ENCODE measurements at places on chromosomes 13 and 19. TPM values are rescaled to one million over a fixed set of nuclear protein-coding genes. Genes with fewer than 3 reads are reported as not detected.

- H3K4me1 ChIP-seq: peaks cover 53% of the 10 kb centered on the region
- H3K27me3 ChIP-seq: no peaks in the 10 kb centered on the region
- no peak overlapping the region for H3K27ac ChIP-seq
- no peak for DNase-seq
- H3K36me3 ChIP-seq: peaks cover 3% of the 10 kb centered on the region
- H3K4me3 ChIP-seq: no peak overlapping the region
Observed at GRCh38 chr13:113857531-113858195, 6.2 kb downstream of the GAS6 start.

GRCh38 chr19:3012621-3013262, 16.3 kb downstream of the TLE2 start:
- H3K36me3 ChIP-seq: no peaks in the 10 kb centered on the region
- H3K27ac ChIP-seq: no peak overlapping the region
- H3K4me3 ChIP-seq: no peak overlapping the region
- DNase-seq: no peak
- no peaks in the 10 kb centered on the region for H3K27me3 ChIP-seq

- DNase-seq: no peak
- no peaks in the 10 kb centered on the region for H3K36me3 ChIP-seq
- H3K4me1 ChIP-seq: no peaks in the 10 kb centered on the region
- H3K4me3 ChIP-seq: no peak overlapping the region
- no peak overlapping the region for H3K27ac ChIP-seq
Observed at GRCh38 chr13:31191748-31192147, 8.0 kb upstream of the B3GLCT start.

- no peak overlapping the region for H3K4me3 ChIP-seq
- no peak overlapping the region for H3K27ac ChIP-seq
- no peaks in the 10 kb centered on the region for H3K4me1 ChIP-seq
- DNase-seq: no peak
- H3K36me3 ChIP-seq: no peaks in the 10 kb centered on the region
Observed at GRCh38 chr19:14959263-14959662, 18.0 kb downstream of the OR7C2 start.

DNA sequence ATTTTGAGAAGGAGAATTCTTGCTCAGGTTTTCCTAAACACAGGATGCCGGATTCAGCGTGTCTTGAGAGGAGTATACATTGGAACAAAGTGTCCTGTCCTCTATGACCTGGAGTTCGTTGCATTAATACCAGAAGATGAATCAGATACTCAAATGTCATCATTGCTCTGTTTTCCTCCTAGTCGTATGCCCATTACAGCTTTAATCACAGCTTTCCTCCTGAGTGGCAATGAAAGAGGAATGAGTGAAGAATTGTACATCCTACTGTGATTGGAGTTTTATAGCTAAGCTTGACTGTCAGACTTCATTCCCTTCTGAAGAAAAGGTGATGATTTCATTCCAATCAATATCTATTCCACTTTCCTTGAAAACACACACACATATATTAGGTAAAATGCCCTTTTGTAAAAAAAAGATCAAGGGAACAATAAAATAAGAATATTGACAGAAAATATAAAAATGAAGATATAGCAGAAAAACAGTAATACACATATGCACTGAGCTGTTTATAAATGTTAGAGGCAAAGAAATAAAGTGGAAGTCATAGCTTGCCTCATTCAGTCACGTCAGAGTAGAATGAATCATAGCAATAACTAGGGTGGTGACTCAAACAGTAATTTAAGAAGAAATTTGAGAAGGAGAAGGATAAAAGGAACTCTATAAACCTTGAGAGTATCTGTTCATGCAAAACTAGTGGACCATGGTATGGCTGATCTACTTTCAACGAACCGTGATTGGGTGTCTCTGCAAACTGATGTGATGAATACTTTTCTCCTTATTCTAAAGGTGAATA, 501.5 kb downstream of the SUCLA2 start:
- DNase-seq: no peak
- no peak overlapping the region for H3K27ac ChIP-seq
- H3K27me3 ChIP-seq: no peaks in the 10 kb centered on the region
- no peaks in the 10 kb centered on the region for H3K4me1 ChIP-seq

- H3K27ac ChIP-seq: no peak overlapping the region
- peaks cover 21% of the 10 kb centered on the region for H3K4me1 ChIP-seq
- no peak overlapping the region for H3K4me3 ChIP-seq
- no peaks in the 10 kb centered on the region for H3K27me3 ChIP-seq
Observed at GRCh38 chr19:44949550-44949949, 3.7 kb downstream of the APOC2 start.

GRCh38 chr13:27524981-27525975, 74.9 kb upstream of the MTIF3 start:
- no peak overlapping the region for H3K4me3 ChIP-seq
- no peak overlapping the region for H3K27ac ChIP-seq
- H3K27me3 ChIP-seq: no peaks in the 10 kb centered on the region
- H3K4me1 ChIP-seq: no peaks in the 10 kb centered on the region
- DNase-seq: no peak

GRCh38 chr13:83248751-83249150, 633.5 kb downstream of the SLITRK1 start:
- no peaks in the 10 kb centered on the region for H3K4me1 ChIP-seq
- no peak overlapping the region for H3K4me3 ChIP-seq
- no peak for DNase-seq
- no peaks in the 10 kb centered on the region for H3K27me3 ChIP-seq
- no peak overlapping the region for H3K27ac ChIP-seq

GRCh38 chr19:2247433-2248101, 1.6 kb upstream of the AMH start:
- DNase-seq: no peak
- no peak overlapping the region for H3K27ac ChIP-seq
- H3K27me3 ChIP-seq: peaks cover 13% of the 10 kb centered on the region
- no peak overlapping the region for H3K4me3 ChIP-seq
- peaks cover 40% of the 10 kb centered on the region for H3K4me1 ChIP-seq

- H3K4me3 ChIP-seq: no peak overlapping the region
- H3K4me1 ChIP-seq: peaks cover 8% of the 10 kb centered on the region
- H3K36me3 ChIP-seq: no peaks in the 10 kb centered on the region
- no peak overlapping the region for H3K27ac ChIP-seq
Observed at GRCh38 chr19:45173816-45174215, 4.2 kb downstream of the TRAPPC6A start.

DNA sequence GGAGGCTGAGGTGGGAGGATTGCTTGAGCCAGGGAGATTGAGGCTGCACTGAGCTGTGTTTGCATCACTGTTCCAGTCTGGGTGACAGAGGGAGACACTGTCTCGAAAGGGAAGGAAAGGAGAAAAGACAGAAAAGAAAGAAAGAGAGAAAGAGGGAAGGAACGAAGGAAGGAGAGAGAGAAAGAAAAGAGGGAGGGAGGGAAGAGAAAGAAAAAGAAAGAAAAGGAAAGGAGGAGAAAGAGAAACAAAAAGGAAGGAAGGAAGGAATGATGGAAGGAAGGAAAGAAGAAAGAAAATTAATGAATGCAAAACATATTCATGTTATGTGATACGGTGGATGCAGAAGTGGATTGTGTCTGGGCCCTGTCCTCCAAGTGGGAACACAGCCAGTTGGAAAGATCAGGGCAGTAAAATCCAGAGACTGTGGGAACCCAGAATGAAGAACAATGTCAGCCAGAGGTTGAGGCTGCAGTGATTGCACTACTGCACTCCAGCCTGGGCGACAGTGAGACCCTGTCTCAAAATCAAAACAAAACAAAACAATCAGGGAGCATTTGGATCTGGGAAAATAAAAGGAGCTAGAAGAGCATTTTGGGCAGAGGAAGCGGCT, 6.2 kb downstream of the PHLDB3 start:
- H3K4me3 ChIP-seq: no peak overlapping the region
- no peaks in the 10 kb centered on the region for H3K27me3 ChIP-seq
- peaks cover 10% of the 10 kb centered on the region for H3K36me3 ChIP-seq
- no peak for DNase-seq

DNA sequence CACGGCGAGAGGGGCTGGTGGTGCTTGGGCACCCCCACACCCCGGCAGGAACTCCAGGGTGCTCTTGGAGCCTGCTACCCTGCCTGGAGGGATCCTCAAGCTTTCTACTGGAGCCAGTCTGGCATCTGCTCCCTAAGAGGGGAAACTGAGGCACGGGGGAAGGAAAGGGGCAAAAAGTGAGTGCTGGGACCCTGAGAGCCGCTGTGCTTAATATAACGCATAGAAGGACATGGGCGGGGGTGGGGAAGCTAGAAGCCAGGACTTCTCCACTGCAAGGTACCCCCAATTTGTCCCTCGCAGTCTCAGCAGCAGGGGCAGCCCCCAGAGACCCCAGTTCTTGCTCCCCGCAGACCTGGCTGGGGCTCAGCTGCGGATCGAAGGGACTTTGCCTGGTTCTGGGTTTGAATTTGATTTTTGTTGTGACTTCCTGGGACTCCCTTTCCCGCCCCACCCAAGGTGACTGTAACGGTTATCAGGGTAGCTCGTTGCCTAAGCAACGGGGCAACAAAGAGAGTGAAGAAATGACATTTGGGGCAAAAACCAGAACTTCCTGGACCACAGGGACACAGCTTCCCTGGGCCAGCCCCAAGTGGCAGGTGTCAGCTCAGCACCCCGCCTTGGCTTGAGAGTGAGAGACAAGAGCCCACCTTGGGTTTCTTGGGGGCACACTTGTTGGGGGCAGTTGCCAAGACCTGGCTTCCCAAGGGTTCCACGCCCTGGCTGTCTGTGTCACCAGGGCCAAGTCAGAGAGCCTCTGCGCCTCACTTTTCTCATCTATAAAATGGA, 638 bp downstream of the ADGRE5 start:
- peak overlapping the region; percentile 93 for H3K27ac ChIP-seq
- peaks cover 60% of the 10 kb centered on the region for H3K4me1 ChIP-seq
- no peaks in the 10 kb centered on the region for H3K36me3 ChIP-seq
- no peaks in the 10 kb centered on the region for H3K27me3 ChIP-seq
- DNase-seq: peak; percentile 76

DNA sequence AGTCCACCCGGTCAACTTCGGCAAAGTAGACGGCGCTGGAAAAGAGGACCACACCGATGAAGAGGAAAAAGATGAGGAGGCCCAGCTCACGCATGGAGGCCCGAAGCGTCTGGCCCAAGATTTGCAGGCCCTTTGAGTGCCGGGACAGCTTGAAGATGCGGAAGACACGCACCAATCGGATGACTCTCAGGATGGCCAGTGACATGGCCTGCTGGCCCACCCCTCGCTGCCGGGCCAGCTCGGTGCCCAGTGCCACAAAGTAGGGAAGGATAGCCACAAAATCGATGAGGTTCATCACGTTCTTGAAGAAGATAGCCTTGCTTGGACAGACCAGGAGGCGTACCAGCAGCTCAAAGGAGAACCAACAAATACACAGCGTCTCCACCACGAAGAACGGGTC, 2.1 kb downstream of the KCNA7 start:
- H3K4me3 ChIP-seq: no peak overlapping the region
- DNase-seq: no peak
- H3K4me1 ChIP-seq: no peaks in the 10 kb centered on the region

DNA sequence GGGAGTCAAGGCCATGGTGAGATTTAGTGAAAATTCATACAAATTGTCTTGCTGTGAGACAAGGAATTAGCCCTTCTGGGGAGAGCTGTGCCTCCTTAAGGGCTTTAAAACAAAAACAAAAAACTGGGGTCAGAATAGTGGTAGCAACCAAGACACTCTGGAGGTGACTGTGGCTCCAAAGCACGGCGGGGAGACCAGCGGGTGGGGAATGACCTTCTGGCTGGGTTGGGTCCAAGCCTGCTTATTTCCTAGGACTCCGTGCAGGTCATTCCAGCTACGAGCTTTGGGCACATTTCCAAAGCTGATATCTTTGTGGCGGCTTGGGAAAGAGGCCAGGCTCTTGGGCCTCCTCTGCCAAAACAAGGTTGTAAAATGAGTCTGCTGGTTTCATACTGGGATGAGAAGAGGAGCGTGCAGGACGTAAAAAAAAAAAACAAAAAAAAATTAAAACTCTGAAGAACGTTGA, 348.3 kb downstream of the UQCRFS1 start:
- DNase-seq: no peak
- H3K4me1 ChIP-seq: no peaks in the 10 kb centered on the region
- H3K4me3 ChIP-seq: no peak overlapping the region
- no peak overlapping the region for H3K27ac ChIP-seq

GRCh38 chr13:30065181-30065580, 214.8 kb upstream of the UBL3 start:
- H3K4me3 ChIP-seq: no peak overlapping the region
- H3K27me3 ChIP-seq: no peaks in the 10 kb centered on the region
- no peaks in the 10 kb centered on the region for H3K36me3 ChIP-seq
- DNase-seq: no peak
- no peak overlapping the region for H3K27ac ChIP-seq

GRCh38 chr13:42047561-42048341, 697 bp upstream of the DGKH start:
- H3K27ac ChIP-seq: peak overlapping the region; percentile 92
- no peak for DNase-seq
- no peaks in the 10 kb centered on the region for H3K36me3 ChIP-seq
- no peaks in the 10 kb centered on the region for H3K27me3 ChIP-seq

- DNase-seq: no peak
- H3K36me3 ChIP-seq: peaks cover 4% of the 10 kb centered on the region
- H3K4me1 ChIP-seq: peaks cover 3% of the 10 kb centered on the region
- H3K27me3 ChIP-seq: no peaks in the 10 kb centered on the region
- peak overlapping the region; percentile 10 for H3K27ac ChIP-seq
- peak overlapping the region; percentile 91 for H3K4me3 ChIP-seq
Observed at GRCh38 chr19:36605877-36606478, 865 bp downstream of the ZNF382 start.

DNA sequence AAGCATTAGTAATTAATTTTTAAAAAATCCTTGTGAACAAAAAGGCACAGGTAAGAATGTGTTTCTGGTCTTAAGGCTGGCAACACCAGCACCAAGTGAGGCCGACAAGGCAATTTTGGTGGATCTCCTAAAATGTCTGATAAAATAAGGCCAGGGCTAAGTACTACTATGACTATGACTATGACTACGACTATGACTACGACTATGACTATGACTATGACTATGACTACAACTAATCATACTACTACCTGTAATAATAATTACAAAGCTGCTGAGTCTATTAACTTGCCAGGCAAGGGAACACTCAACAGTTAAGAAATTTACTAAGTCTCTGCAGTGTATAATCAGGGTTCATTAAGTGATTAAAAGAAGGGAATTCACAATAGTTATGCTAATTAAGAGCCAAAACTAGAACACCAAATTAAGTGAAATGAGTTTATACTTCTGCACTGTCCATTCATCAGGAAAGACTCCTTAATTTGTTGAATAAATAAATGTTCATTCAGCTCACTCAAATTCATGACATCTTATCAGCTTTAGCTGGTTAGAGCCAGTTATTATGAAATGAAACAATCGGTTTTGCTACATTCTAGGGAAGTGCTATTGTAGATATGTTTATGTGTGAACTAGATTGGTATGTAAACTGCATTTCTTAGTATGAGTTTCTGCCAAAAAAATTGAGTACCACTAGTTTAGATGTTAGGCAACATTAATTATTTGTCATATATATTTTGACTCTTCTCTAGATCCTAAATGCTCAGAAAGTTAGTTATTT, 1626.2 kb upstream of the PCDH20 start:
- no peaks in the 10 kb centered on the region for H3K4me1 ChIP-seq
- H3K27me3 ChIP-seq: no peaks in the 10 kb centered on the region
- no peak overlapping the region for H3K27ac ChIP-seq
- no peak for DNase-seq
- no peaks in the 10 kb centered on the region for H3K36me3 ChIP-seq

GRCh38 chr13:50999641-51000040, 90.0 kb downstream of the RNASEH2B start:
- no peak overlapping the region for H3K27ac ChIP-seq
- no peak overlapping the region for H3K4me3 ChIP-seq
- no peak for DNase-seq

The MAST1 gene
- total RNA-seq: not detected

The PLEKHA4 gene
- 45.1 TPM for total RNA-seq

The POU4F1 gene
- total RNA-seq: 1.1 TPM

The HMGB1 gene
- total RNA-seq: 188 TPM

The FGF22 gene
- total RNA-seq: 0.27 TPM

The EID2B gene
- 6.2 TPM for total RNA-seq

The APOE gene
- 111 TPM for total RNA-seq

The RFPL4AL1 gene
- not detected for total RNA-seq

All from thoracic aorta (tissue), 2 donors.